ENCODE measurements at places on chromosomes 11 and 22. TPM values are rescaled to one million over a fixed set of nuclear protein-coding genes. Genes with fewer than 3 reads are reported as not detected.

DNA sequence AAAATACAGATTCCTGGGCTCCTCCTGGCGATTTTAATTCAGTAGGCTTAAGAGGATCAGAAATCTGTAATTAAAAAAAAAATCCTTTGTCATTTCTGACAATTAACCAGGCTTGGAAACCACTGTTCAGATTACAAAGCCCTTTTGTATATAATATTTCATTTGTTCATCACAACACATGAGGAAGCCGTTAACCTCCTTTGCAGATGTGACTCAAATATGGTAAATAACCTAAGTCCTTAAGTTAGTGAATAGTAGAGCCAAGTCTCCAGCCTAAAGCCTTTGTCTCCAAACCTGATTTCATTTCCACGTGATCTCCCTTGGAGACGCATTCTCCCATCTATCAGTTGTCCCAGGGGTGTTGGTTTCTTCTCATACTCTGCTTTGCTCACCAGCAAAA lies 67.6 kb downstream of the UBASH3B start:
- H3K4me1 ChIP-seq = peaks cover 76% of the 10 kb centered on the region
- no peak for DNase-seq
- no peak overlapping the region for H3K4me3 ChIP-seq
- peaks cover 28% of the 10 kb centered on the region for H3K27me3 ChIP-seq

Gene NAALAD2
- polyA plus RNA-seq = 0.12 TPM

Gene LDHA
- polyA plus RNA-seq = 298 TPM

- no peak overlapping the region for H3K4me3 ChIP-seq
- H3K27me3 ChIP-seq = peaks cover 29% of the 10 kb centered on the region
- no peak overlapping the region for H3K27ac ChIP-seq
- DNase-seq = no peak
Observed at GRCh38 chr11:36214480-36214879, 74.7 kb downstream of the COMMD9 start.

DNA sequence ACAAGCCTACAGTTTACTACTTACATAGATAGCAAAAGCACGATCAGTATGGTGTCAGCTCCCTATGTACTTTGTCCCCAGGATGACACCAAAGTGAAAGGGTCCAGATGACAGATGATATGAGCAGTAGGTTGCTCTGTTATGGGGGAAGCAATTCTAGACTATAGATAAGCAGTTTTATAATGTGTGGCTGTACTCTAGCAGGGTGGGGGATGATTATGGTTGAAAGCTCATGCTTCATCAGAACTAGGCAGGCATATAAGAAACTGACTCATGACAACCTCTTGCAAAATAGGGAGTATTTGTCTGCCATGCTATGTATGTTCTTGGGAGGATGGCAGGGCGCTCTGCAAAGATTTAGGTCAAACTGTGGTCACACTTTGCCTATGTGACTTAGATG lies 158.2 kb upstream of the ZBED5 start:
- H3K4me3 ChIP-seq = no peak overlapping the region
- H3K36me3 ChIP-seq = no peaks in the 10 kb centered on the region
- peaks cover 5% of the 10 kb centered on the region for H3K27me3 ChIP-seq
- no peak for DNase-seq
- no peak overlapping the region for H3K27ac ChIP-seq
- peaks cover 18% of the 10 kb centered on the region for H3K4me1 ChIP-seq

GRCh38 chr22:40285513-40285912 lies 60.8 kb upstream of the ADSL start:
- DNase-seq = no peak
- H3K4me1 ChIP-seq = peaks cover 13% of the 10 kb centered on the region
- peaks cover 30% of the 10 kb centered on the region for H3K36me3 ChIP-seq
- no peaks in the 10 kb centered on the region for H3K27me3 ChIP-seq
- no peak overlapping the region for H3K4me3 ChIP-seq
- no peak overlapping the region for H3K27ac ChIP-seq

All from naive B cell (primary cell).